ENCODE measurements at places on chromosomes 5 and 9. TPM values are rescaled to one million over a fixed set of nuclear protein-coding genes. Genes with fewer than 3 reads are reported as not detected.
A peak's percentile ranks its signal among the peaks of the same experiment; 100 is the strongest.

GOLM1 gene
- polyA plus RNA-seq, result 25.9 TPM

SOX30 gene
- polyA plus RNA-seq, result not detected

GPR151 gene
- not detected for polyA plus RNA-seq

ZNF883 gene
- polyA plus RNA-seq, result 1.8 TPM

GLDC gene
- 0.19 TPM for polyA plus RNA-seq

CDKN2B-AS1 gene
- not detected for polyA plus RNA-seq

PCDHB12 gene
- 1.3 TPM for polyA plus RNA-seq

PAPPA gene
- 0.11 TPM for polyA plus RNA-seq

GARIN3 gene
- polyA plus RNA-seq, result not detected

NPM1 gene
- polyA plus RNA-seq, result 671 TPM

AGGF1 gene
- polyA plus RNA-seq, result 3.7 TPM

PTAR1 gene
- polyA plus RNA-seq, result 9.5 TPM

IL9 gene
- not detected for polyA plus RNA-seq

DNA sequence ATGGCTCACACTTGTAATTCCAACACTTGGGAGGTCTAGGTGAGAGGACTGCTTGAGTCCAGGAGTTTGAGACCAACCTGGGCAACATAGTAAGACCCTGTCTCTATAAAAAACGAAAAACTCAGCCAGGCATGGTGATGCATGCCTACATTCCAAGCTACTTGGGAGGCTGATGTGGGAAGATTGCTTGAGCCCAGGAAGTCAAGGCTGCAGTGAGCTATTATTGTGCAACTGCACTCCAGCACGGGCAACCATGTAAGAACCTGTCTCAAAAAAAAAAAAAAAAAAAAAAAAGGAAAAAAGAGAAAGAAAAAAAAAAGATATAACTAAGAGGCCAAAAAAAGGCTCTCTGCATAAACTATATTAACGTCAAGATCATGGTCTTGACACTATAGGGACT lies 27.3 kb downstream of the GIN1 start:
- H3K27me3 ChIP-seq, result no peaks in the 10 kb centered on the region
- H3K4me3 ChIP-seq, result no peak overlapping the region
- no peak overlapping the region for H3K27ac ChIP-seq

DNA sequence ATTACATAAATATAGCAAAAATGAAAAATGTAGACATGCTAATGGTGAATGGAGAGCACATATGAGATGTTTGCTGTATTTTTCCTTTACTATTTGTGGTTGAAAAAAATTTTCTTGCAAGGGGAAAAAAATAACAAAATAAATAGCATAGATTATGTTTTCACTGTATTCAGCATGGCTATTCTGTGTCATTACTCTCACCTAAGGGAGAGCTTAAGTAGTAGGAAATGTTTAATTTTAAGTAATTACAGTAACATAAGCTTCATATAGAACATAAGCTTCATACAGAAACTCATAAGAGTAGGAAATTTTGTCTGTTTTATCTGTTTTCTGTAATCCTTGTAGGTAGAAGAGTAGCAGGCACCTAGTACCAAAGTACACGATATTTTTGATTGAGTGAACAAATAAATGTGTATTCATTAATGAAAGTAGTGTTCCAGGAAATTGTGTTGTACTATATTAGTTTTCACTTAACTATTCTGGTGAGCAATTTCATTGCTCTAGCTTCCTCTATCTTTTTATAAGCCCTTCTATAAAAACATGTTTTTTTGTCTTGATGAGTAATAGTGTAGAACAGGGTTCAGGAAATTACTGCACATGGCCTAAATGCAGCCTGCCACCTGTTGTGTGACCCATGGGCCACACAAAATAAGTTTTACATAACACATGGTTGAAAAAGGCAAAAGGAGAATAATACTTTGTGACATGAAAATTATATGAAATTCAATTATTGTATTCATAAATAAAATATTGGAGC lies 1025.0 kb upstream of the CDH10 start:
- DNase-seq, result no peak
- H3K4me3 ChIP-seq, result no peak overlapping the region
- no peaks in the 10 kb centered on the region for H3K27me3 ChIP-seq
- no peaks in the 10 kb centered on the region for H3K36me3 ChIP-seq

DNA sequence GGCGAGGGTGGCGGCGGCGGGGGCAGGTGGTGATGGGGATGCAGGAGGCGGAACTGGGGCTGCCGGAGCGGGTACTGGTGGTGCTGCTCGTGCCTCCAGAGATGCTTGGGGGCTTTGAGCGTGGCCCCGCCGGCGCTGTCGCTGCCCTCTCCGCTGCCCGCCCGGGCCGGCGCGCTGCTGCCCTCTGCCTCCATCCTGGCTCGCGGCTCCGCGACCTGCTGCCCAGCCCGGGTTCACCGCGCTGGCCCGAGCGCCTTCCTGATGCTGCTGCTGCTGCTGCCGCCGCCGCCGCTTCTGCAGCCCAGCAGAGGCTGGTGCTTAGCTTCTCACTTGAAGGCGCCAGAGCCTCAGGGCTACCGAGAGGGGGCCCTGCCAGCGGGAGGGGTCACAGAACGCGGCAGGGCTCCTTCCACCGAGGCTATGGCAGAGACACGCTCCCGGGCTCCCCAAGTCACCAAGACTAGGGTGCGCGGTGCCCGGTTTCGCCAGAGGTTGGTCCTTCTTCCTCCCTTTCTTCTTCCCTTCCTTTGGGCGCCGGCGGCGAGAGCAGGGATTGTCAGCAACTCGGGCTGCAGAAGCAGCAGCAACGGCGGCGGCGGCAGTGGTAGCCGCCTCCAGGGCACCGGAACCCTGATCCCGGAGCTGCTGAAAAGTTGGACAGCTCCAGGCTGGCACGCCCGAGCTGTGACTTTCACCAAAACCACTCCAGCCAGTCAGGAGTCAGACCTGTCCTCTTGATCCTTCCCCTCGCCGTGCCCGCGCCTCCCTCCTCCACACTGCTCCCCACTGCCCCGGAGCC lies at the start of gene PDE4D:
PDE4D (minus strand) TSS at position 298 of the 799 bp plus-strand sequence.
- DNase-seq, result peak; percentile 65
- H3K4me3 ChIP-seq, result peak within 1 kb of the TSS; percentile 8
- H3K27me3 ChIP-seq, result peaks cover 6% of the 10 kb centered on the region
- H3K36me3 ChIP-seq, result no peaks in the 10 kb centered on the region
- H3K4me1 ChIP-seq, result no peaks in the 10 kb centered on the region
- no peak within 1 kb of the TSS for H3K27ac ChIP-seq

GRCh38 chr9:14994738-14995137 lies 84.5 kb upstream of the FREM1 start:
- H3K27me3 ChIP-seq, result no peaks in the 10 kb centered on the region
- DNase-seq, result no peak
- no peaks in the 10 kb centered on the region for H3K4me1 ChIP-seq
- H3K27ac ChIP-seq, result no peak overlapping the region

- H3K27ac ChIP-seq, result no peak overlapping the region
- DNase-seq, result no peak
- H3K27me3 ChIP-seq, result no peaks in the 10 kb centered on the region
- no peaks in the 10 kb centered on the region for H3K4me1 ChIP-seq
Measured at GRCh38 chr9:88268886-88269285, 119.4 kb upstream of the SPIN1 start.

DNA sequence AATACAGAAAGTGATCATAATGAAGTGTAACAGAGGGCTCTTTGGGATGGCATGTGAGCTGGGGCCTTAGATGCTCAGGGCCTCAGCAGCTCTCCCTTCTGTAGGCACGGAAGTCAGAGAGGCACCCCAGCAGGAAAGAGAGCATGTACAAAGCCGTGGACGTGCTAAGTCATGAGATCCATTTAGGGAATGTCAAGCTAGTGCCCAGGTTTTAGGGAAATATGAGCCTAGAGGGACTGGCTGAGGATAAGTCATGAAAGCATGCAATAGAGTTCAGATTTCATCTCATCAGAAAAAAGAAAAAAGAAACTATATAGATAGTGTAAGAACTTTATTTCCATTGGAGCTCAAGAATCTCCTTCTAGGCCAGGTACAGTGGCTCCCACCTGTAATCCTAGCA lies 379.5 kb upstream of the KLF4 start:
- no peaks in the 10 kb centered on the region for H3K4me1 ChIP-seq
- H3K36me3 ChIP-seq, result no peaks in the 10 kb centered on the region

GRCh38 chr5:129438322-129438721 lies 21.8 kb upstream of the ADAMTS19 start:
- H3K27ac ChIP-seq, result no peak overlapping the region
- DNase-seq, result no peak
- no peak overlapping the region for H3K4me3 ChIP-seq
- no peaks in the 10 kb centered on the region for H3K27me3 ChIP-seq
- no peaks in the 10 kb centered on the region for H3K4me1 ChIP-seq

DNA sequence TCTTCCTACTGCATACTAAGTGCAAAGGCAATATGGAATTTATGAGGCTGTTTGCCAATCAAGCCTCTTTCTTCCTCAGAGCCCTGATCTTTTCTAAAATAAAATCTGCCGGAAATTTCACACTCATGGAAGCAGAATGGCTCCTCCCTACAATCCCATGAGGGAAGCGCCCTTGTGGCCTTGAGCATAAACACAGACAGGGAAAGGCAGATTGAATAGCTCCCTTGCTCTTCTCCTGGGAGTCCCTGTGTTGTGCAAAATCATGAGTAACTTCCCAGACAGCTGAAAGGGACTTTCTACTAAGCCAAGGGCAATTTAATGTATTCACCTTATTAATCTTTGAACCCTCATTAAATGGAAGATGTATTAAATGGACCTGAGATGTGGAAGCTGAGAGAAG lies 226.1 kb upstream of the PIK3R1 start:
- H3K4me3 ChIP-seq, result no peak overlapping the region
- H3K36me3 ChIP-seq, result no peaks in the 10 kb centered on the region
- H3K4me1 ChIP-seq, result no peaks in the 10 kb centered on the region
- H3K27ac ChIP-seq, result no peak overlapping the region
- no peak for DNase-seq
- no peaks in the 10 kb centered on the region for H3K27me3 ChIP-seq

- no peaks in the 10 kb centered on the region for H3K27me3 ChIP-seq
Measured at GRCh38 chr5:142777850-142778249, 7.7 kb downstream of the ARHGAP26 start.

GRCh38 chr5:31990701-31991110 lies 183.4 kb downstream of the GOLPH3 start:
- H3K27me3 ChIP-seq, result no peaks in the 10 kb centered on the region
- DNase-seq, result no peak
- no peaks in the 10 kb centered on the region for H3K36me3 ChIP-seq

GRCh38 chr5:103502662-103503061 lies 59.9 kb downstream of the NUDT12 start:
- H3K36me3 ChIP-seq, result no peaks in the 10 kb centered on the region
- DNase-seq, result no peak

DNA sequence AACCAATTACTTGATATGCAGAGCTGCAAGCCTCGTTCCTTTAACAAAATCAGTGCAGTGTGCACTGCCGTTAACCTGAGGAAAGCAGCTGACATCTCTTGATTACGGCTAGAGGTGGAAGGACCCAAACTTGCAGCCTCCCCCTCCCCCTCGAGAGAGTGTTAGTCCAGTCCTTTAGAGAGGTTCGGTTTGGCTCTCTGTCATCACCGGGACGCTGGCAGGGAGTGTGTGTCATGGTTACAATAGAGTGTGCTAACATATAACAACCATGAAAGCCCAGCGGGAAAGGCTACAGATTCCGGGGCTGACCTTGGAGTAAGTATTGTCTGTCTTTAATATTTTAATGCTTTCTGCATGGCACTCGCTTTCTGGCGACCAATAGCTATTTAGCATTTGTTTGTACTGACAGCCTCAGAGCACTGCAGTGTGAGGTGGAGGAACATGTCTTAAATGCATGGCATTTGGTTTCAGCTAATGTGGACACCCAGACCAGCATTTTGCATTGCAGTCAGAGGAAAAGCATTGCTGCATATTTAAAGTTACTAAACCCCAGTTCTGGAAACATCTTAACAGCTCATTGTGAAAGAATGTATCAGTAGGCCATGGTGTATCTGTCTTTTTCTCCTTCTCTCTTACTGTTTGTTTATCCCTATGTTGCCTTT lies 237.5 kb downstream of the CD180 start:
- H3K27me3 ChIP-seq, result no peaks in the 10 kb centered on the region
- H3K4me1 ChIP-seq, result no peaks in the 10 kb centered on the region
- H3K36me3 ChIP-seq, result no peaks in the 10 kb centered on the region
- DNase-seq, result no peak
- peak overlapping the region; percentile 42 for H3K27ac ChIP-seq

DNA sequence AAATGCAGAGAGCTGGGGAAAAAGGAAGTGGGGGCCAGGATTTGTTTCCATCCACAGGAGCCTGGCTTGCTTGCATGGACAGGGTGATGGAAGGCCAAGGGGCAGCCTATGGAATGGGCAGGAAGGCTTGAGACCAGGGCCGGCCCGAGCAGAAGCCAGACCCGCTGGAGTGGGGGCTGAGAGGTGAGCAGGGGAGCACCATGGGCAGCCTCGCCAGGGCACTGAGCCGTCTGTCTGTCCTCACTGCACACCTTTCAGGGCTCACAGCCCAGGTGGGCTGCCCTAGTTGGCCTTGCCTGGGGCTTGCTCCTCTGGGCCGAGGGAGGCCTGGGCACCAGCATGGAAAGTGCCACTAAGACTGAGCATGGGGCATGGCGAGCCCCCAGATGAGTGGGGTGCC lies 58.6 kb upstream of the CNOT6 start:
- no peaks in the 10 kb centered on the region for H3K4me1 ChIP-seq
- no peak overlapping the region for H3K27ac ChIP-seq
- DNase-seq, result no peak
- no peaks in the 10 kb centered on the region for H3K36me3 ChIP-seq
- H3K4me3 ChIP-seq, result no peak overlapping the region

- H3K36me3 ChIP-seq, result no peaks in the 10 kb centered on the region
- no peak overlapping the region for H3K27ac ChIP-seq
- no peaks in the 10 kb centered on the region for H3K4me1 ChIP-seq
- no peak overlapping the region for H3K4me3 ChIP-seq
- no peak for DNase-seq
Measured at GRCh38 chr5:61486476-61486875, 154.4 kb downstream of the ZSWIM6 start.

GRCh38 chr5:113489299-113489698 lies 1.0 kb upstream of the MCC start:
- no peaks in the 10 kb centered on the region for H3K4me1 ChIP-seq
- no peak overlapping the region for H3K27ac ChIP-seq
- H3K27me3 ChIP-seq, result no peaks in the 10 kb centered on the region
- no peak for DNase-seq
- H3K36me3 ChIP-seq, result no peaks in the 10 kb centered on the region

GRCh38 chr5:139445325-139446170 lies 6.2 kb upstream of the DNAJC18 start:
- no peaks in the 10 kb centered on the region for H3K4me1 ChIP-seq
- no peaks in the 10 kb centered on the region for H3K36me3 ChIP-seq
- DNase-seq, result no peak
- no peak overlapping the region for H3K4me3 ChIP-seq

DNA sequence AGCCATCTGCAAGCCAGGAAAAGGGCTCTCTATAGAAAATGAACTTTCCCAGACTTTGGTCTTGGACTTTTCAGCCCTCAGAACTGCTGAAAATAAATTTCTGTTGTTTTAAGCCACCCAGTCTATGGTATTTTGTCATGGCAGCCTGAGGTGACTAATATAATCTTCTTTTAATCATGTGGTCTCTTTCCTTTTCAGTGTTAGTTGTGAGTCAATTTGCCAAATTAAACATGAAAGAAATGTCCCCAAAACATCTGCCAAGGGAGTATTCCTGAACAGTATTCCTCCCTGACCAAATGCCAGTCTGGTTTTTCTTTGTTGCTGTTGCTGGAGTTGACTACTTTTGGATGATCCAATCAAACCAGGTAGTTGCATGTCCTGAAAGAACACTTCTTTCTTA lies 4.7 kb upstream of the YTHDC2 start:
- H3K4me1 ChIP-seq, result no peaks in the 10 kb centered on the region
- no peak for DNase-seq
- H3K27ac ChIP-seq, result no peak overlapping the region
- no peaks in the 10 kb centered on the region for H3K27me3 ChIP-seq
- H3K4me3 ChIP-seq, result no peak overlapping the region

GRCh38 chr9:113380869-113381378 lies 4.1 kb upstream of the HDHD3 start:
- H3K4me3 ChIP-seq, result no peak overlapping the region
- no peak for DNase-seq
- H3K27me3 ChIP-seq, result no peaks in the 10 kb centered on the region
- no peaks in the 10 kb centered on the region for H3K36me3 ChIP-seq
- peak overlapping the region; percentile 88 for H3K27ac ChIP-seq

Measured in pancreas (tissue), 10 donors.